Right hindlimb (tissue), 1 donor: ENCODE measurements at places on chromosomes 3 and 15.

DNA sequence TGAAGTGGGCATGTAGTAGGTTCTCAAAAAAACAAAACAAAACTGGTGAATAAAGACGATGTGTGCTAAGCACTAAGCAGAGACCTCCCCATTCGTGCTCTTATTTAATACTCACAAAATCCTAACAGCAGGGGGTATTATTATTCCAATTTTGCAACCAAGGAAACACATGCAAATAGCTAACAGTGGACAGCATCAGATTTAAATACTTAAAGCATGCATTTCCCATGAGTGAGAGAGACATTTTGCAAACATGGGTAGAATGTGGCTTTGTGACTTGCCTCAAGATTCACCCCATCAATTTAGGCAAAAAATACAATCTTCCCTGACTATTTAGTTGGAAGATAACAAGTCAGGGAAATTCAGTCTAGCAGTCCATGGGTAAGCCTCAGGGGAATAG, 946.2 kb upstream of the CFAP20DC start:
- DNase-seq: no peak

DNA sequence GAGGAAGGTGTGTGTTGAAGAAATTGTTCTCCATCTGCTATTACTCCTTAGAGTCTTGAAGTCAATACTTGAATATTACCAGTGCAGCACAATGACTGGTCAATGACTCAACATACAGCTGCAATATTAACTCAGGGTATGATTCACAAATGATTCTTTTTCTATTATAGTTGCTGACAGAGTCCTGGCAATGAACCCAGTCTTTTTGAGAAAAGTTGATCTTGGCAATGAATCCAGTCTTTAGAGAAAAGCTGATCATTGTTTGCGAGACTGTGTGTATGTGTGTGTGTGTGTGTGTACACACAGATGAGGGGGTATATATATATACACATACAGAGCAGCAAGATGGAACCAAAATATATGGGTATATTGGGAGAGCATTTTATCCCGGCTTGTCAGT, 315.1 kb downstream of the ZNF385D start:
- DNase-seq: peak; percentile 64

- no peak for DNase-seq
Measured at GRCh38 chr3:86229086-86229774, 761.7 kb downstream of the VGLL3 start.

- no peak for DNase-seq
Measured at GRCh38 chr15:30940359-30940758, 36.6 kb downstream of the FAN1 start.
